ENCODE measurements at places on chromosomes 4 and X. TPM values are rescaled to one million over a fixed set of nuclear protein-coding genes. Genes with fewer than 3 reads are reported as not detected.

Gene TCEAL7
- total RNA-seq: 21.9 TPM

Gene PTPN13
- 61.5 TPM for total RNA-seq

Gene RIPPLY1
- not detected for total RNA-seq

Gene KLF8
- total RNA-seq: 17.9 TPM

Gene TMEM271
- total RNA-seq: not detected

Gene CCSER1
- total RNA-seq: 8.3 TPM

Gene CAPN6
- total RNA-seq: 1.6 TPM

Gene ZNF157
- total RNA-seq: 0.27 TPM

Gene MBNL3
- total RNA-seq: 4.6 TPM

DNA sequence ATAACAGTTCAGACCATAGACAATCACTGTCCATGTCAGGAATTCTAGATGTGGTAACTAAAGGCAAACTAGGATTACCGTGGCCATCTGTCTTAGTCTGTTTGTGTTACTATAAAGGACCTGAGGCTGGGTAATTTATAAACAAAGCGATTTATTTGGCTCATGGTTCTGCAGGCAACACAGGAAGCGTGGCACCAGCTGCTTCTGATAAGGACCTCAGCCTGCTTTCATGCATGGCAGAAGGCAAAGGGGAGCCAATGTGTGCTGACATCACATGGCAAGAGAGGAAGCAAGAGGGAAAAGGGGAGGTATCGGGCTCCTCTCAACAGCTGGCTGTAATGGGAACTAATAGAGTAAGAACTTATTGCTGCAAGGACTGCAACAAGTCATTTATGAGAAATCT is 376.7 kb downstream of the GPM6A start:
- H3K36me3 ChIP-seq: no peaks in the 10 kb centered on the region
- no peaks in the 10 kb centered on the region for H3K4me1 ChIP-seq
- DNase-seq: no peak
- no peaks in the 10 kb centered on the region for H3K27me3 ChIP-seq

DNA sequence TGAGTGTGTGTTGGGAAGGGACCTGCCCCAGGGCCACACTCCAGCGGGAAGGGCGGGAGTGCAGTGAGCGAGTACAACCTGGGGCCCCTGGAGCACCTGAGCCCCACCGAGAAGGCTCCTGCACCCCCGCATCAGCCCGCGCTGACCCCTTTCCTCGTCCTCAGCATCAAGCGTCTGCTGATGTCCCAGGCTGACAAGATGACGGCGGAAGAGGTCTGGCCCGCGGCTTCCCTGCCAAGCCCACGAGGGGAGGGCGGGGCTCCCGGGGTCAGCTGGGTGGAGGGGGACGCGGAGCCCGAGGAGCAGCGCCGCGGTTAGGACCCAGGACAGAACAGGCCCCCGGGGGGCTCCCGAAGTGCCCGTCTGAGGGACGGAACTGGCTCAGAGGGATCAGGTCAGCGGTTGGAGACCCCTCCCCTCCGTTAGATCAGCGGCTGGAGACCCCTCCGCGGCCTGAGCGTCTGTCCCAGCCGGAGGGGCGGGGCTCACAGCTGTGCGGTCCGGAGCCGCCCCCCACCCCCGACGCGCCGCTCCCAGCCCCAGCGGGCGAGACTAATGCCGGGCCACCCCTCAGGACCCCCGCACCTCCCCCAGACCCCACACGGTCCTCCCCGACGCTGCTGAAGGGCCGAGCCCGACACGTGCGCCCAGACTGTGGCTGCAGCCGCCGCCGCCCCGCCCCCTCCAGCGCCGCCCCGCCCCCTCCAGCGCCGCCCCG is 6.7 kb downstream of the MYL5 start:
- peak; percentile 60 for DNase-seq
- H3K4me1 ChIP-seq: no peaks in the 10 kb centered on the region
- peak overlapping the region; percentile 35 for H3K4me3 ChIP-seq
- no peaks in the 10 kb centered on the region for H3K27me3 ChIP-seq

DNA sequence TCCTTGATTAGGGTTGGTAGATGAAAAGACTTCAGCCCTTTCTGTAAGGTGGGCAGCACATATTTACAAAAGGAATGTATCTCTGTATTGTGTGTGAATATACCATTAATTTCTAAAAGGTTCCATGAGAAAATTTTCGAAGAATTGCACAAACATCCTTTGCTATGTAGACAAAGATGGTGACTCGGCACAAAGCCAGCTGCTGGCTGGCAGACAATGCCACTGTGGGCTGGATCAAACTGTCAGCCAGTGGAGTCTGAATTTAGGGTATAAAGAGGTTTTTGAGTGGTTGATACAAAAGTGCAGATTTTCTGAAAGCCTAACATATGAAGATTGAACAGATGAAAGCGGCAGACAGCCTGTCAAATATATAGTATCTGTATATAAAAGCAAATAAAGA is 5.6 kb upstream of the TXK start:
- no peak overlapping the region for H3K4me3 ChIP-seq
- no peak overlapping the region for H3K27ac ChIP-seq
- no peaks in the 10 kb centered on the region for H3K36me3 ChIP-seq
- H3K4me1 ChIP-seq: no peaks in the 10 kb centered on the region
- no peaks in the 10 kb centered on the region for H3K27me3 ChIP-seq
- no peak for DNase-seq

GRCh38 chr4:94486372-94486801 is 34.6 kb downstream of the PDLIM5 start:
- H3K27ac ChIP-seq: no peak overlapping the region
- H3K4me1 ChIP-seq: peaks cover 7% of the 10 kb centered on the region
- no peaks in the 10 kb centered on the region for H3K36me3 ChIP-seq

DNA sequence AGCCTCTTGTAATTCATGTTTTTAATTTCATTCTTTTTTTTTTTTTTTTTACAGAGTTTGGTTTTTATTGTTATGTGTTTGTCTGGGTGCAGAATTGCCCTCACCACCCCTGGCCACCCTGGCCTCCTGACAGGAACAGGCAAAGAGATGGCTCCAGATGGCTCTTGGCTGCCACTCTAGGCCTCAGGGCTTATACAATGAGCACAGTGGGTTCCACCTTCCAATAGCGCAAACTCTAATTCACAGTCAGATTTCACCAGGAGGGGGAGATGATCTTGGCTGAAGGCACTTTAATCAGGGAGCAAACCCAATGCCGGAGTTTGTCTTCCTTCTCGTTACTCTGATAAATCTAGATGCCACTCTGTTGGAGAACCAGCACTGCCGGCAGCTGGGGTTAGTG is 24.8 kb downstream of the CPE start:
- no peak overlapping the region for H3K27ac ChIP-seq
- H3K4me3 ChIP-seq: no peak overlapping the region
- H3K27me3 ChIP-seq: no peaks in the 10 kb centered on the region

GRCh38 chr4:4299006-4299405 is 9.0 kb downstream of the ZBTB49 start:
- no peaks in the 10 kb centered on the region for H3K27me3 ChIP-seq
- no peak for DNase-seq
- no peak overlapping the region for H3K27ac ChIP-seq
- no peak overlapping the region for H3K4me3 ChIP-seq
- H3K36me3 ChIP-seq: no peaks in the 10 kb centered on the region
- no peaks in the 10 kb centered on the region for H3K4me1 ChIP-seq

- peak within 1 kb of the TSS; percentile 90 for H3K27ac ChIP-seq
- peak within 1 kb of the TSS; percentile 54 for H3K4me3 ChIP-seq
- H3K4me1 ChIP-seq: no peaks in the 10 kb centered on the region
- DNase-seq: peak; percentile 80
- H3K27me3 ChIP-seq: no peaks in the 10 kb centered on the region
Observed at GRCh38 chrX:48957477-48957826, at the start of gene OTUD5. Gene OTUD5 (minus strand): TSS chrX:48957607. CDS start chrX:48957570, 37 bp downstream.

- no peak for DNase-seq
- H3K4me3 ChIP-seq: no peak overlapping the region
- H3K4me1 ChIP-seq: no peaks in the 10 kb centered on the region
- no peaks in the 10 kb centered on the region for H3K36me3 ChIP-seq
Observed at GRCh38 chr4:111952688-111953087, 192.6 kb upstream of the FAM241A start.

DNA sequence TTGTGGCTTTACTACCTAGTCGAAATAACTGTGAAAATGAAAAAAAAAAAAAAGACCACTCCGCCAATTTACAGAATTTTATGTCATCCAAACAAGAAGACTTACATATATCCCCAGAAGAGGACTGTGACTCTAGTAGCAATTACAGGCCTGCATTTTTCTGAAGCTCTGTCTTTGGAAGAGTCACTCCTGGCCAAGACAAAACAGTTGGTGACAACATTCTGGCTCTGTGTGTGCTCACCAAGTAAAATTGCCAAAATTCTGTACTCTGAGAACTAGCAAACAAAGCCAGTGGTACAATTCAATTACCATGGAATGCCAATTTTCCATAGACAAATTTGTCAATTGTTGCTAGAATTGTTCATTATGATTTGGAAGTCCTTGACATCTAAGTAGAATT is 311.1 kb downstream of the PDGFC start:
- no peaks in the 10 kb centered on the region for H3K4me1 ChIP-seq
- no peaks in the 10 kb centered on the region for H3K36me3 ChIP-seq
- H3K4me3 ChIP-seq: no peak overlapping the region
- no peak overlapping the region for H3K27ac ChIP-seq
- H3K27me3 ChIP-seq: no peaks in the 10 kb centered on the region

DNA sequence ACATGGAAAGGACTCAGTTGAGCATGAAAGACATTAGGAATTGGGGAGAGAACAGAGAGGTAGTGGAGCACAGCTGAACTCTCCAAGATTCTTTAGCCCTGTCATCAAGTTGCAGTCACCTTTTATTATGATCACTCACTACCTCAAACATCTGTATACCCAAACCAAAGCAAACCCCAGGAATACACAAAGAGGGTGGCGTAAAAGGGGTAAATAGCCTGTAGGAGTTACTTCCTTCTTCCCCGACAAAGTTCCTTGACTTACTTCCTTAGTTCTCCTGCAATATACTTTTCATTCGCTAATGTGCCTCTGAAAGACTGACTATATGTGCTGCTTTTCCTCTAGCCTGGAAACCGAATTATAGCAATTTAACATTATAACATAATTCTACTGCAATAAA is 159.9 kb downstream of the SPRY1 start:
- H3K4me3 ChIP-seq: no peak overlapping the region
- H3K4me1 ChIP-seq: peaks cover 11% of the 10 kb centered on the region
- no peak overlapping the region for H3K27ac ChIP-seq
- no peaks in the 10 kb centered on the region for H3K27me3 ChIP-seq
- DNase-seq: no peak
- no peaks in the 10 kb centered on the region for H3K36me3 ChIP-seq

- no peak for DNase-seq
- no peak overlapping the region for H3K27ac ChIP-seq
- H3K4me3 ChIP-seq: no peak overlapping the region
Observed at GRCh38 chr4:74328501-74328900, 20.2 kb downstream of the EPGN start.

- peak overlapping the region; percentile 96 for H3K27ac ChIP-seq
- H3K4me3 ChIP-seq: peak overlapping the region; percentile 78
- no peaks in the 10 kb centered on the region for H3K27me3 ChIP-seq
- peaks cover 9% of the 10 kb centered on the region for H3K4me1 ChIP-seq
- DNase-seq: peak; percentile 77
Observed at GRCh38 chr4:121696170-121696580, 605 bp downstream of the ANXA5 start.

DNA sequence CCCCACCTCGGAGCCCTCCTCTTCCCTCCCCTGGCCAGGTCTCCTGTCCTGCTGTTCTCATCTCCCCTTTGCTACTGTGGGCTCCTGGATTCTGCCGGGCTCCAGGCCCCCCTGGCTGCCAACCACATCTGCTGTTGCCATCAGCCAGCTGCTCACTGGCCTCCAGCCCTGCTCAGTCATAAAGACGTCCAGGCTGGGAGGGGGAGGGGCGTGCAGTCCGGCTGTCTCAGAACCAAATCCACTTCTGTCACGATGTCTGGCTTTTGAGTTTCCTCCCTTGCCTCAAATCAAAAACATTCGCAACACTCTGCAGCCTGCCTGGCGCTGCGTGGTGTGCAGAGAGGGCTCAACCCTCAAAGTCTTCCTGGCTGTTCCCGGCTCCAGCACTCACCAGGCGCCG is 7.1 kb downstream of the RASL11B start:
- DNase-seq: peak; percentile 76
- peaks cover 20% of the 10 kb centered on the region for H3K4me1 ChIP-seq
- H3K36me3 ChIP-seq: no peaks in the 10 kb centered on the region
- H3K27me3 ChIP-seq: no peaks in the 10 kb centered on the region

GRCh38 chrX:141415889-141416288 is 168.6 kb downstream of the SPANXA1 start:
- H3K27ac ChIP-seq: no peak overlapping the region
- H3K36me3 ChIP-seq: no peaks in the 10 kb centered on the region
- H3K27me3 ChIP-seq: no peaks in the 10 kb centered on the region
- H3K4me3 ChIP-seq: no peak overlapping the region
- DNase-seq: no peak
- H3K4me1 ChIP-seq: no peaks in the 10 kb centered on the region

GRCh38 chr4:153152501-153153338 is 51.5 kb upstream of the TRIM2 start:
- no peak overlapping the region for H3K27ac ChIP-seq
- no peaks in the 10 kb centered on the region for H3K36me3 ChIP-seq
- peaks cover 1% of the 10 kb centered on the region for H3K4me1 ChIP-seq
- no peaks in the 10 kb centered on the region for H3K27me3 ChIP-seq

- no peak overlapping the region for H3K27ac ChIP-seq
- H3K4me3 ChIP-seq: no peak overlapping the region
- H3K36me3 ChIP-seq: no peaks in the 10 kb centered on the region
Observed at GRCh38 chrX:112056886-112057285, 25.7 kb downstream of the TRPC5 start.

- no peak overlapping the region for H3K27ac ChIP-seq
- H3K36me3 ChIP-seq: no peaks in the 10 kb centered on the region
- no peak overlapping the region for H3K4me3 ChIP-seq
- no peaks in the 10 kb centered on the region for H3K4me1 ChIP-seq
Observed at GRCh38 chrX:7154041-7154597, 6.2 kb upstream of the PUDP start.

GRCh38 chr4:110869862-110870572 is 247.1 kb upstream of the PITX2 start:
- H3K4me3 ChIP-seq: no peak overlapping the region
- no peaks in the 10 kb centered on the region for H3K36me3 ChIP-seq
- no peak overlapping the region for H3K27ac ChIP-seq

DNA sequence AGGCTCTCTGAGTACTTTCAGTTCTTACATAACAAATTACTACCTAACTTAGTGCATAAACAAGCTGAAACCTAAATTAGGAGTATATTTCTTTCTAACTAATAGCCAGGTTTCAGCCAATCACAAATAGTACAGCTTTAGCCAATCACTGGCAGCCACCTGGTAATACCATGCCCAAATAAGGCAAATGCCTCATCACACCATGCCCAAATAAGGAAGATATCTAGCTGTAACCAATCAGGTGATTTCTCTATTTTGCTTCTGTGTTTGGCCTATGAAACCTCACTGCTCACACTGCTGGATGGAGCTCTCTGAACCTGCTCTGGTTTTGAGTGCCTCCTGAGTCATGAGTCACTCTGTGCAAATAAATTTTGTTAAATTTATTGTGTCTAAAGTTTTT is 113.5 kb downstream of the DDIT4L start:
- no peak overlapping the region for H3K27ac ChIP-seq
- no peak for DNase-seq
- H3K27me3 ChIP-seq: no peaks in the 10 kb centered on the region
- no peak overlapping the region for H3K4me3 ChIP-seq

All from ovary (tissue), 10 donors.